Activated CD4-positive, alpha-beta T cell treated with anti-CD3 and anti-CD28 coated beads, Interleukin-2, amount 10 ng/mL, durations not matched to agents 24 days and 14 days (primary cell): ENCODE measurements at places on chromosomes 3 and 15.

DNA sequence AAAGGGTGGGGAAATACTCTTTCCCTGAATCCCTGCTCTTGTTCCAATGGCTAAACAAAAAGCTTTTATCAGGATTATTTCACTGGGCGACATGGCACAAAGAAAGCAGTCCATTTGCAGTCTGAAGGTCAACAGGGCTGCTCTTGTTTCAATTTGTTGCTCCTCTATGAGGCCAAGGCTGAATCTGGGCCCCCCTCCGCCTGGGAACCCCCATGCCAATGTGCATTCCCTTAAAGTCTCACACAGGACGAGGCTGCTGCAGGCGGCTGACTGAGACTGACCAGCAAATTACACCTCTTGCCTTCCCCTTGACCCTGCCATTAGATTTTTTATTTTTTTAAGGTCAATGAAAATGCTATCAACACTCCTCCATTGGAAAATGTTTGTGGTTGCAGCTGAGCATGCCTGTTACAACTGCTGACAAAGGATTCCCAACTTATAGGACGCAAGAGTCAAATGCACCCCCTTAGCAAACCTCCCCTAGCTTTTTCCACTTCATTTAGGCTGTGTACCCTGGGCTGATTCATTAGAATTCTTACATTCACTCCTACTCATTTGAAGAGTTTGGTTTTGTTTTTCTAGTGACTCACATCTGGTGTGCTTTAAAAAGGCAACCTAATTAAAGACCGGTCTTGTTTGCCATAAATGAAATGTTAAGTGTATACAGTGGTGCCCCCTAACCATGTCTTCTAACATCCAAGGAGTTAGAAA lies 60.8 kb upstream of the ARHGEF3 start:
- peaks cover 59% of the 10 kb centered on the region for H3K4me1 ChIP-seq
- DNase-seq: no peak
- H3K27ac ChIP-seq: peak overlapping the region; percentile 79
- peak overlapping the region; percentile 45 for H3K4me3 ChIP-seq

- no peaks in the 10 kb centered on the region for H3K36me3 ChIP-seq
- no peak for DNase-seq
- H3K4me3 ChIP-seq: no peak overlapping the region
- H3K4me1 ChIP-seq: no peaks in the 10 kb centered on the region
Observed at GRCh38 chr3:13141183-13141582, 68.0 kb upstream of the IQSEC1 start.

GRCh38 chr3:82627733-82628132 lies 866.3 kb upstream of the GBE1 start:
- H3K36me3 ChIP-seq: no peaks in the 10 kb centered on the region
- no peaks in the 10 kb centered on the region for H3K4me1 ChIP-seq
- H3K4me3 ChIP-seq: no peak overlapping the region
- H3K27me3 ChIP-seq: no peaks in the 10 kb centered on the region

GRCh38 chr15:69845159-69845558 lies 252.6 kb downstream of the TLE3 start:
- H3K27ac ChIP-seq: no peak overlapping the region
- no peak for DNase-seq
- no peak overlapping the region for H3K4me3 ChIP-seq

DNA sequence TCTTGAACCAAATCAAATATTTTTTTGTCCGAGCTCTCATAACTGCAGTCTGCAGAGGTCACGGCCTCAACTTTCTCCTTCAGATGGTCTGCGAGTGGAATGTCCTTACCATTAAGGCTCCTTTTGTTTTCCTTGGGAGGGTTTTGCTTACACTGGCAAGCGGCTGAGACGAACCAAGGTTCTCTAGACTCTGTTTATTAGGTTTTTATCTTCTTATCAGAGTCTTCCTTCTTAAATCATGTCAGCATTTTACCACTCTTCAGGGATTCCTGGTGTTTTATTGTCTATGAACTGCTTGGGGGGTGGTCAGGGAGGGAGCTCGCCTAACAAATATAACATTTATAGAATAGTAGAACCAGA lies 773.7 kb upstream of the NR2F2 start:
- no peak overlapping the region for H3K27ac ChIP-seq
- no peak overlapping the region for H3K4me3 ChIP-seq
- no peaks in the 10 kb centered on the region for H3K36me3 ChIP-seq
- peaks cover 8% of the 10 kb centered on the region for H3K4me1 ChIP-seq

- no peaks in the 10 kb centered on the region for H3K36me3 ChIP-seq
- no peak overlapping the region for H3K27ac ChIP-seq
- peaks cover 3% of the 10 kb centered on the region for H3K4me1 ChIP-seq
- peaks cover 7% of the 10 kb centered on the region for H3K27me3 ChIP-seq
Observed at GRCh38 chr3:124492824-124493223, 237.4 kb upstream of the UMPS start.

DNA sequence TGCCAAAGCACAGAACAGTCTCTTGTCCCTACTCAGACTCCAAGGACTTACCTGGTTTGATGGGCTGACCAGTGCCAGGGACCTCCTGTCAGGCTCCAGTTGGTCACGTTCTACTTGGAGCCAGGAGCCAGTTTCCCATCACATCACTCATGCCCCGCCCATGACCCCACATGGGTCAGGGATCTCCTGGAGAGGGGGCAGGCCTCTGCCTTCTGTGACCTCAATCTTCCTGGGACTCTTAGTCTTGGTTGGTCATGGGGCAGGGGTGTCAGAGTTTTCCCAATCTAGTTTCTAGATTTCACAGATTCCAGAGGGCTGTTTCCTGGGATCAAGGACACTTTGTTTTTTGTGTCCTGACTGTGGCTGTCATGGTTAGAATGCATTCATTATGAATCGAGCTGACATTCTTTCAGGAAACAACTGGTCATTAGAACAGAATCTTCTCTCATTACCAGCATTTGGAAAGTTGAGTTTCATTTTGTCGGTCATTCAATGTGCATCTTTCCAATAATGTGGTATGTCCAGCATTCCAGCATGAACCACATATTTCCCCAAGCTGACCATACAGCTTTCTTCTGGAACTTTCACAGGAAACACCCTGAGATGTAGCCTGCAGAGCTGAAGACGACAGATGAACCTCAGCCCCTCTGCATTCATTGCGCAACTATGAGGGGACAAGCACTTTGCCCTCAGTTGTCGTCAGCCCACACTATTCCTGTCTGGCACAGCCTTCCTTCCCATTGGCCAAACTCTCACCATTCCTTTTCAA lies 19.8 kb downstream of the CYP19A1 start:
- H3K36me3 ChIP-seq: no peaks in the 10 kb centered on the region
- DNase-seq: no peak
- no peaks in the 10 kb centered on the region for H3K4me1 ChIP-seq

DNA sequence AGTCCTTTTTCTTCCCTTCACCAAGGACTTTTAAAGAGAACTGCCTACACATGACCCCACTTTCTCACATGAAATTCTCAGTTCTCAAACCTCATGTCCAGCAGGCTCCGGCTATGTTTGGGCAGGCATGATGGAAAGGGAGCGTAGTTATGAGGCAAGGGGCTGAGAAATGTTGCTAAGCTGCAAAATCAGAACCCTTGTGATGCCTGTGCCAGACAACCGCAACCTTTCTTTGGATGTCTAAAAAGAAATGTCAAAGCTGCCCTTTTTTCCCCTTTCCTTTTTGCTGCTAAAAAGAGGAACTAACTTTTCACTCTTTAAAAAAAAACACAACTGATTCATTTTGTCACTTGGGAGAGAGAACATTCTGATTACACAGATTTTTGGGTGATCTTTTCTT lies 19.2 kb downstream of the GNB4 start:
- no peak for DNase-seq
- no peak overlapping the region for H3K27ac ChIP-seq
- no peak overlapping the region for H3K4me3 ChIP-seq

- no peak overlapping the region for H3K4me3 ChIP-seq
- DNase-seq: no peak
- H3K36me3 ChIP-seq: no peaks in the 10 kb centered on the region
- no peak overlapping the region for H3K27ac ChIP-seq
- H3K27me3 ChIP-seq: peaks cover 2% of the 10 kb centered on the region
Observed at GRCh38 chr3:37216597-37217097, 42.3 kb upstream of the LRRFIP2 start.

DNA sequence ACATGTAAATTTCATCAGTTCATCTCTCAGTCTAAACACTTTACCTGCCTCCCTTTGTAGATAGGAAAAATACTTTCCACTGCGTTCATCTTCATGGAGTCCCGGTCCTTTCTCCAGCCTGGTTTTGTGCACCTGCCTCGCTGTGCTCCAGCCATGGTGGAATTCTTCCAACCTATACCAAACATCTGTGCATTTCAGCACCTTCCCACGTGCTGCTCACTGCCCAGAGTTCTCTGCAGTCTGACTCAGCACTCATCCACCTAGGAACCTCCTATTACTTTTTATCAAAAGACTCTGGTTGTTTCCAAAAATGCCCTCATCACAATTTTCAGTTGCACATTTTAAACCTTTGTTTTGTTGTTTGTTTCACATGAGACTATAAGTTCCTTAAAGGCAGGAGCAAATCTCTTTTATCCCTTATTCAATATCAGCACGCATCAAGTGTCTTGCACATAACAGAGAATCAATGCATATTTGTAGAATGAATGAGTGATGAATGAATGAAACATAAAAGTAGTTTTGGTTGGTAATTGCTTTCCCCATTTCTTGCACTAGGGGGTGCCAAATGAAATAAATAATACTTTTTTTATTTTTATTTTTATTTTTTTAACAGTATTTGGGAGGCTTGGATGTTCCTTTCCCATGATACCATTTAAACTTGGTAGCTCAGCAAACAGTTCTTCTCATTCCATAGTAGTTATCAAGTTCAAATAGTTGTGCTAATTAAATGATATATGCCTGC lies 30.2 kb upstream of the ADAMTS9 start:
- H3K4me1 ChIP-seq: no peaks in the 10 kb centered on the region
- H3K27ac ChIP-seq: no peak overlapping the region
- no peak overlapping the region for H3K4me3 ChIP-seq
- H3K36me3 ChIP-seq: no peaks in the 10 kb centered on the region
- H3K27me3 ChIP-seq: no peaks in the 10 kb centered on the region
- DNase-seq: no peak

GRCh38 chr3:128395500-128396162 lies 71.1 kb downstream of the DNAJB8 start:
- no peaks in the 10 kb centered on the region for H3K36me3 ChIP-seq
- no peak overlapping the region for H3K4me3 ChIP-seq
- H3K27ac ChIP-seq: no peak overlapping the region
- no peaks in the 10 kb centered on the region for H3K27me3 ChIP-seq
- DNase-seq: no peak
- H3K4me1 ChIP-seq: no peaks in the 10 kb centered on the region

DNA sequence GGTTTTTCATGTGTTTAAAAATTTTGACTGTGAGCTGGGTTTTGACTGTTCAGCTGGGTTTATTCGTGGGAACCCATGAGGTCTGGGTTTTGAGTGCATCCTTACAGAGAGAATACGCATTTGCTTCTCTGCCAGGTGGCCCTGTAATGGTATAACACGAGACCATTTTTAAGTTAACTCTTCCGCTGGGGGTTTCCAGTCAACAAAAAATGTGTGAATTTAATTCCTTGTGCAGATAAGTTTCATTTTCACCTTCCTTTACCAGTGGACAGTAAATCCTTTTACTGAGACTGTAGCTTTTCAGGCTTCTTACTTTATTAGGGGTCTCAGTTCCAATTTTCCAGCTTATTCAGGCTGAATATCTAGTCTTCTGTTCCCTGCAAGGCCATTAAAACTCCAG lies 149.6 kb downstream of the OPA1 start:
- H3K4me1 ChIP-seq: peaks cover 7% of the 10 kb centered on the region
- H3K27me3 ChIP-seq: peaks cover 9% of the 10 kb centered on the region
- H3K36me3 ChIP-seq: no peaks in the 10 kb centered on the region
- DNase-seq: peak; percentile 43

- no peak for DNase-seq
- H3K36me3 ChIP-seq: no peaks in the 10 kb centered on the region
- no peak overlapping the region for H3K4me3 ChIP-seq
Observed at GRCh38 chr3:120399372-120399771, 50.2 kb upstream of the LRRC58 start.

DNA sequence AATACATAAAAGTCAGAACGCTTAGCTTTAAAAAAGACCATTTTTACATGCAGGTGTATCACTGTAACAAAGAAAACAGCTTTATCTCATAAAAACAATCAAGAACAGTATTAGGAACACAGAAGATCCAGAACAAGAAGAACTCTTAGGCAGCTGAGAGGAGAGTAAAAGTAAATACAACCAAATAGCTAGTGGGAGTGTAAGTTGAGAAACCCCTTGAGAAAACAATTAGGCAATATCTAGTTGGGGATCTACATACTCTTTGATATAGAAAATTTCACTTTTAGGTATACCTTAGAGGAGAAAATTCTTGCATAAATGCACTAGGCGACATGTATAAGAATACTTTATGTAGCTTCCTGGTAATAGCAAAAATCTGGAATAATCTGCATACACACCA lies 7.5 kb downstream of the TMF1 start:
- peak overlapping the region; percentile 65 for H3K27ac ChIP-seq
- H3K36me3 ChIP-seq: peaks cover 49% of the 10 kb centered on the region
- H3K4me1 ChIP-seq: peaks cover 30% of the 10 kb centered on the region
- H3K4me3 ChIP-seq: no peak overlapping the region
- no peak for DNase-seq
- H3K27me3 ChIP-seq: no peaks in the 10 kb centered on the region

GRCh38 chr3:142501004-142501926 lies 53.4 kb upstream of the XRN1 start:
- no peaks in the 10 kb centered on the region for H3K27me3 ChIP-seq
- peak; percentile 17 for DNase-seq
- H3K27ac ChIP-seq: peak overlapping the region; percentile 9
- no peak overlapping the region for H3K4me3 ChIP-seq

- no peak for DNase-seq
- no peaks in the 10 kb centered on the region for H3K27me3 ChIP-seq
- no peaks in the 10 kb centered on the region for H3K4me1 ChIP-seq
- no peak overlapping the region for H3K27ac ChIP-seq
Observed at GRCh38 chr3:13693441-13693840, 144.5 kb downstream of the FBLN2 start.

DNA sequence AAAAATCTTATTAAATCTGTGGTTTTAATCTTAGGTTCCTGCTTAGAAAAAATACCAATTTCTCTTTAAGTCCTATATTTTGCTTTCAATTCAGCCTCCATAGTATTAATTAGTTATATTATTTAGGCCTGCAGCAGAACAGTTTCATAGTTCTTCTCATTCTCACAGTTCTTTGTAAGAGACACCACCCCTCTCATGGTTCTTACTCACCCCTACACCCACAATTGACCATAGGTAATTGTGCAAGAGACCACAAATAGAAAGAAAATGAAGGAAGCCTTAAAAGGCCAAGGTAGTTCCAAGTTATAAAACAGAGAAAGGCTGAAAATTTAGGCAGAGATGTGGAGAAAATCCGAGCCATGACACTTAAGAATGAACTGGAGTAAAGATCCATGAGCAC lies 415.3 kb downstream of the TIGIT start:
- peaks cover 4% of the 10 kb centered on the region for H3K4me1 ChIP-seq
- H3K4me3 ChIP-seq: no peak overlapping the region
- no peak for DNase-seq
- no peak overlapping the region for H3K27ac ChIP-seq
- no peaks in the 10 kb centered on the region for H3K36me3 ChIP-seq
